ENCODE measurements at places on chromosomes 13 and 19. TPM values are rescaled to one million over a fixed set of nuclear protein-coding genes. Genes with fewer than 3 reads are reported as not detected.

- no peak for DNase-seq
Observed at GRCh38 chr19:4391701-4392483, 8.5 kb downstream of the SH3GL1 start.

- DNase-seq: no peak
Observed at GRCh38 chr13:25806264-25806974, 245.4 kb downstream of the SHISA2 start.

GRCh38 chr19:35629332-35629633 is 447 bp downstream of the RBM42 start:
- DNase-seq: no peak

- DNase-seq: no peak
Observed at GRCh38 chr19:41753159-41753558, 2.2 kb upstream of the CEACAM6 start.

GRCh38 chr19:718991-719512 is 10.3 kb downstream of the PALM start:
- DNase-seq: no peak

GRCh38 chr13:39451860-39452301 is 151.1 kb downstream of the LHFPL6 start:
- DNase-seq: no peak

DNA sequence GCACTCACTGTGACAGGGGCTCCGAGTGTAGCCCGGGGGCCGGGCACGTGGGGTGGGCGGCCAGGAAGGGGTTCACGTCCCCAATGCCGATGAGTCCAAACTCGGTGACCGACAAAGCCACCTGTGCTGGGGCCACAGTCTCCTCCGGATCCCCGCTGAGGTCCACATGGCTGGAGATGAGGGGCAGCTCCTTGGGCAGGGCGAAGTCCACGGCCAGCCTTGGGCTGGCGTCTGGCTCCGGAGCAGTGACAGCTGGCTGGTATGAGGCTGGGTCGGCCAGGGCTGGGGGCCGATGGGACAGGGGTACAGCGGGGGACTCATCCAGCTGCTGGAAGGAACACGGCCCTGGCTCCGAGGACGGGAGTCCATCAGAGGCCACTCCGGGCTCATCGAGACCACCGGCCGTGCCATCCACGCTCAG is 15.9 kb upstream of the PLPP2 start:
- DNase-seq: no peak

DNA sequence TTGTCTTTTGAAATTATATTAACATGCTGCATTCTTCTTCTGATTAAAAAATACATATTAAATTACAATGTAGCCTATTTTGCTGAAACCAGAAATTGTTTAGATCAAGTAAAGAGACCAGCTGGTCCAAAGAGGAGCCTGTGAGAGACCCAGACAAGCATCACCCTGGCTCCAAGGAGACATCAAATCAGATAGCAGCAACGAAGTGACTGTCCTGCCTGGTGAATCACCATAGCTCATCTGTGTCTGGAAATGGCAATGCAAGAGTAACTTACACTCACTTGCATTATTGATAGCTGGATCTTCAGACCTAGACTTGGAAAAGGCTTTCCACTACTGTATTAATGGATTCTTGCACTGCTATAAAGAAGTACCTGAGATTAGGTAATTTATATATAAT is 169.1 kb downstream of the KCTD12 start:
- DNase-seq: no peak

- DNase-seq: no peak
Observed at GRCh38 chr19:1006711-1007398, 6.6 kb downstream of the GRIN3B start.

- DNase-seq: no peak
Observed at GRCh38 chr13:39835253-39835652, 179.8 kb downstream of the COG6 start.

DNA sequence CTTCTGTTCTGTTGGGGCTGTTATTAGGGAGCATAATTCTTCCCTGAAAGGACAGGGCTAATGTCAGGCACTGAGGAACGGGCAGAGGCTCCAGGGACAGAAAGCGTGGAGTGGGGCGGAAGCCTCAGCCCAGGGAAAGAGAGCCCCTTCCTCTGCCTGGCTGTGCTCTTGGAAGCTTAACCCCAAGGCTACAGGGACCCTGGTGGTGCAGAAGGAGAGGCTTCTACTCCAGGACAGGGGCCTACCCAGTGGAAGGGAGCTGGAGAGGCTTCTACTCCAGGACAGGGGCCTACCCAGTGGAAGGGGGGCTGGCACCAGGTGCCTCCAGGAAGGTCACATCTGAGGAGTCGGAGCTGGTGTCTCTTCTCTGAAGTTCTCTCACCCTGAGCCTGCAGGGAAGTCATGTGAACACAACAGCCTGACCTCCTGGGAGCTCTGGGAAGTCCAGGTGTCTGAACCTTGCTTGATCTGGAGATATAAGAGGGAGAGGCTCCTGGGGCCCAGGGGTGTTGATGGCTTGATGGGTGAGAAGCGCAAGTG is 159.5 kb upstream of the SOX1 start:
- no peak for DNase-seq

GRCh38 chr13:48492470-48493065 is 40.3 kb downstream of the RCBTB2 start:
- DNase-seq: no peak

ZNF382 gene
- polyA plus RNA-seq: 11.4 TPM

CPT1C gene
- polyA plus RNA-seq: 12.2 TPM

FOXA3 gene
- 0.55 TPM for polyA plus RNA-seq

C19orf67 gene
- polyA plus RNA-seq: 0.16 TPM

SGCG gene
- 4.9 TPM for polyA plus RNA-seq

KLK14 gene
- polyA plus RNA-seq: not detected

MEDAG gene
- 0.87 TPM for polyA plus RNA-seq

ATP1A3 gene
- not detected for polyA plus RNA-seq

DPF1 gene
- polyA plus RNA-seq: 1.3 TPM

Data from left renal cortex interstitium (tissue), 4 donors.